ENCODE measurements at places on chromosomes 6 and 20. TPM values are rescaled to one million over a fixed set of nuclear protein-coding genes. Genes with fewer than 3 reads are reported as not detected.

The MEP1A gene
- not detected for total RNA-seq

The BFSP1 gene
- total RNA-seq: 2.8 TPM

The CRISP3 gene
- not detected for total RNA-seq

The COL21A1 gene
- 0.85 TPM for total RNA-seq

The SLC35D3 gene
- total RNA-seq: not detected

The NEURL2 gene
- total RNA-seq: 2.0 TPM

The DYNLT2 gene
- 0.63 TPM for total RNA-seq

The BCKDHB gene
- total RNA-seq: 8.9 TPM

The SASH1 gene
- 79.2 TPM for total RNA-seq

The SH3BGRL2 gene
- total RNA-seq: 15.9 TPM

The ENPP3 gene
- total RNA-seq: 0.19 TPM

The KCNK15 gene
- not detected for total RNA-seq

The NRSN1 gene
- total RNA-seq: not detected

The PRPF6 gene
- 81.9 TPM for total RNA-seq

The CLPSL1 gene
- not detected for total RNA-seq

The RIMS1 gene
- total RNA-seq: 14.0 TPM

The ZNF391 gene
- total RNA-seq: 0.66 TPM

The SEL1L2 gene
- total RNA-seq: not detected

The CST5 gene
- not detected for total RNA-seq
